CD4-positive, alpha-beta T cell treated with Interferon gamma for 1 hour (primary cell): ENCODE measurements at places on chromosomes 12 and 14.

GRCh38 chr14:89481196-89481595 is 64.2 kb upstream of the FOXN3 start:
- no peak for DNase-seq

GRCh38 chr14:24895243-24895583 is 154.7 kb downstream of the STXBP6 start:
- DNase-seq = no peak

GRCh38 chr12:31362115-31362758 is 36.3 kb upstream of the SINHCAF start:
- DNase-seq = no peak

DNA sequence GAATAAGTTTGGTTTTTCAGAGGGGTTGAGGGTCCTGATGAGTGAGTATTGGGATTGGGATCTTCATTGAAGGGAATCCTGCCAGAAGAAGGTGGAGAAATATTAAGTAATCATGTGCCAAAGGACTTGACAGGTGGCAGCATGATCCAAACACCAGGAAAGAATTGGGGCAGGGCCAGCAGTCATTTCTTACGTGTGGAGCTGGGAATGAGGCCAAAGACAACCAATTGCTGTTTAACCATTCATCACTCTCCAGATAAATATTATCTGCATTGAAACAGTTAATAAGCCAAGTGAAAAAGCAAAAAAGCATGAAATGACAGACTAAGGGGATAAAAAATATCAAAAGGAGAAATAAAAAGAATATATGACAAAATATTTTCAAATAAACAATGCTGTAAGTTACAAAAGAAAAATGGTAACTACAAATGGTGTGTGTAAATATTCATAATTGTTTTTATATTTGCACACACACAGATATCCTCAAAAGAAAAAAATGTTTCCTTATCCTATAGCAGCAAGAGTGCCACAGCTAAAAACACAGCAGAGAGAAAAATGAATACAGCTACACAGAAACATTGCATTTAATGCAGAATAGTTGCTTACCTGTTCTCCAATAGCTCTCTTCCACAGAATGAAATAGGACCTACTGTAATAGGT is 26.2 kb downstream of the C2CD5 start:
- DNase-seq = no peak

DNA sequence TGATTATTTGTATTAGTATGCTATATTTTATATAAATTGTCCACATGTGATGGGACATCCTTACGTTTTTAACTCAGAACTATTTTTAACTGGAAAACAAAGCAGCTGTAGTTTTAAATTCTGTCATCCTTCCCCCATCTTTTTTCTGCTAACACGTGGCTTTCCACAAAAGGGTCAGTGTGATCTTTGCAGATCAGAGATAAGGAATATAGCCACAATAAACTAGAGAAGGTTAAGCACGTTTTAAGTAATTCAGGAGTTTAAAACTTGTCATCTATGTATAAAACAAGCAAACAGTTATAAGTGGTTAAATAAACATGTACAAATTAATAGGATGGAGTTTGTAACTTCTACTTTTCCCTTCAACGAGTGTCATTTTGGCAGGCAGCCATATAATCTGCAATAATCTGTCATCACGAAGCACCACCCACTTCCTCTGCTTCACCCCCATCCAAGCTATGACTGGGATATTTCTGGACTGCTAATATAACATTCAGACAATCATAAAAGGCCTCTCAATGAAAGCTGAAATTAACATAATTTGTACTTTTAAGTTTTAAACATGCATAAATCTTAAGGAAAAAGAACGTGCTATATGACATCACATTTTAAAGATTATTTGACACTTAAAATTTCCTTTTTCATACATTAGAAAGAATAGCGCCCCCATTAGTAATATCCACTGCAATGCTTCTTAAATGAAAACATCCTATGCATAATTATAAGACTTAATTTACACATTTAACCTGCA is 15.3 kb downstream of the TAOK3 start:
- DNase-seq = peak; percentile 57

DNA sequence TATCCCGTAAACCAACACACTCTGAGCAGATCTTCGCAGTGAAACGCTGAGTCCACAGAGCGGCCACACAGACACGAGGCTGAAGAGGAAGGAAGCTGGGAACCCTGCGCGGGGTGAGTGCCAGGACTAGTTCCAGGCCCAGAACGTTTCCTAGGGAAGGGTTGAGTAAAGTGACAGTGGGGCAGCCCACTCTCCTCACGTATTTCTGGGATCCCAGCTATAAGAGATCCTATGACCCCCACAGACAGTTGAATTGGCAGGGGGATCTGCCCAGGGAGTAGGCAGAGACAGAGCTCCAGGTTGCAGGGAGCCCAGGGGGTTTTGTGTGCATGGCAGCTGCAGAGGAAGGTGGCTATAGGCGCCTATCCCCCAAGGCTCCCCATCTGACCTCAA is 51.1 kb downstream of the GTF2A1 start:
- DNase-seq = peak; percentile 4

- no peak for DNase-seq
Measured at GRCh38 chr12:97982684-97983083, 520.1 kb downstream of the RMST start.

DNA sequence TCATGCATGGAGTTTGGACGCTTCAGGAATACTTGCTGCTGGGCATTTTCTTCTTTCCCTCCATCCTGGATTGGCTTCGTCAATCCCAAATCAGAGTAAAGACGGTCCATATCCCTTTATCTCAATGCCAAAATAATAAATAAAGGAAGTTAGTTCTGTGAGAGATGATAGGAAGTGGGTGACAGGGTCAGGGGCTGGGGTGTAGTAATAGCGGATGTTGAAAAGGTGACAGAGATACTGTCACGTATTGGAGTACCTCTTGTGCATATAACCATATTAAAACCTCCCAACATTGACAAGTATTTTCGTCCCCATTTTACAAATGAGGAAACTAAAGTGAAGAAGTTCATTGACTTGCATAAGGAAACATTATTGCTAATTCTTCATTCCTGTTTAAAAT is 12.4 kb downstream of the MAGOHB start:
- no peak for DNase-seq

DNA sequence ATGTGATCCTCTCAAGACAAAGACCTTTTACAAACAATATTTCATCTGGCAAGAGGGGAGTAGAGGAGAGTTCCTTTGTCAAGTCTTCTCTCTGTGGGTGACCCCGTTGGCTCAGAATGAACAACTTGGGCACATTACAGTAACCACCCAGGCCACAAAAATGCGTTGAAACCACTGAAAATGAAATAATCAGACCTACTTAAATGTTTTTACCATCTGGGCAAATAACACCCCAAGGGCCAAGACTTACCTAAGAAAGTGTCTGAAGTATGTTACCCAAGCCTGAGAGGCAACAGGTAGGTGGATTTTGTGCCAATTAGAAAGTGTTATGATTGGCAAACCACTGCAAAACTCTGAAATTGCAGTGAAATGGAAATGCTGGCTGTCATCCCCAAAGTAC is 1.3 kb downstream of the TC2N start:
- DNase-seq = no peak

GRCh38 chr14:105882626-105883025 is 356.2 kb downstream of the TMEM121 start:
- no peak for DNase-seq

DNA sequence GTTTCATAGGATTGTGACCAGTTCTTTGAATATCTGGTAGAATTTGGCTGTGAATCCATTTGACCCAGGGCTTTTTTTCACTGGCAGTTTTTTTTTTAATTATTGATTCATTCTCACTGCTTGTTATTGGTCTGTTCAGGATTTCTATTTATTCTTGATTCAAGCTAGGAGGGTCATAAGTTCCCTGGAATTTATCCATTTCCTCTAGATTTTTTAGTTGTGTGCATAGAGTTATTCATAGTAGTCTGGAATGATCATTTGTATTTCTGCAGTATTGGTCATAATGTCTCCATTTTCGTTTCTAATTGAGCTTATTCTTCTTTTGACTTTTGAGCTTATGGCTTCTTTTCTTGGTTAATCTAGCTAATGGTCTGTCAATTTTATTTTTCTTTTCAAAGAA is 291.6 kb downstream of the AKAP6 start:
- DNase-seq = no peak

GRCh38 chr14:103541709-103542604 is 13.0 kb downstream of the TRMT61A start:
- DNase-seq = no peak

DNA sequence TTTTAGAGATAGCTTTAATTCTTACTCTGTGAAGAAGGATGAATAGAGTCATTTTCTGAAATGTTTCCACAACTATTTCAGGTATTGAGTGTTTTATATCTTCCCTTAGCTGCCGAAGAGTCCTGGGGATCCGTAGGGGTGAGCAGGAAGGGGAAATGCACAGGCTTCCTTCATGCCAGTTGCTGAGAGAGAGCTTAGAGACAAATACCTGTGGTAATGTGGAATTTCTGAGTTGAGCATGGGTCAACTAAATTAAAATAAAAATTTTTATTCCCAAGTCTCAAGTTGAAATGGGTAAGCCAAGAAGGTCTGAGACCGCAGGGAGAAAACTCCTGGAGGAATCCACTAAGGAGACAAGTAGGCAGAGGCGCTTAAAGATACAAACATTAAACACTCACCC is 185.7 kb downstream of the DAD1 start:
- DNase-seq = no peak

- DNase-seq = no peak
Measured at GRCh38 chr12:120961604-120962531, 16.5 kb upstream of the HNF1A start.

DNA sequence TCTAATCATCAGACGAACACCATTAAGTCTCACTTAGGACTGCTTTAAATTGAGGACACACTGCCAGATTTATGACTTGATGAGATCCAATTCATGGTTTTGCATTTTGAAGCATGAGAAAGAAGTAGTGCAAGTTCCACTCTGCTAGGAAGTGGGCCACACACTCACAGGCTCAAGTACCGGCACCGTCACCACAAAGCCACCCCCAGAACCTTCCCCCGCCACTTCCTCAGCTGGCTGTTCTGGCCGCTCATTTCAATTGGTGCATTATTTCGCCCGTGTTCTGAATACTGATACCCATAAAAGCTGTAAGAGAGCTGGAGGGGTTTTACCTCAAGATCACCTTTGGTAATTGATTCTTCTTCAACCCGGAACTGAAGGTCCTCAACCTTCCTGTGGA is 70.1 kb downstream of the CLIP1 start:
- DNase-seq = no peak
